T1000 (cell line): ENCODE measurements at places on chromosomes 6 and 20.
A peak's percentile ranks its signal among the peaks of the same experiment; 100 is the strongest.

DNA sequence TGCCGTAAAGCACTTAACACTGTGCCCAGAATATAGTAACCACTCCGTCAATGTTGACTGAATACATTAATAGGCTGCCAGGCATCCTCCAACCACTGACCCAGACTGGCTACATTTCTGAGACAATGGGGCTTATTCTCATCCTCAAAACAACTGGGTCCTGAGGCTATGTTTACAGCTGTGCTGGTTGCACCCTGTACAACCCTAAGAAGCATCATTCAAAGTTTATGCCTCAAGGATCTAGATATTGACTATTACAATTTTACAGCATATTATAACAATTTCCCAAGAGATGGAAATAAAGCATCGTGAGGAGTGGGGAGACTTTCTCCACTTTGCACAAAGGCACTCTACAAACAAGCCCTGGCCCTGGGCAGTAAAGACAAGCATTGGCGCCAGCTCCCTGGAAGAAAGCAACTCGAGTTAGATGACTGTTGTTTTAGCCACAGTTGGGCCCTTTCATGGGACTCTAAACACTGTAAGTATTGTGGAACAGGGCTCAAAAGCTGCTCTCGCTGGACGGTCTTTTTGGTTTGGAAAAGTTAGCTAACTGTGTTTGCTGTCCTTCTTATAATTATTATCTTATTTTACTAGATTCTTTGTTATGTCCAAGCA lies 30.2 kb downstream of the MYLIP start:
- DNase-seq: no peak

DNA sequence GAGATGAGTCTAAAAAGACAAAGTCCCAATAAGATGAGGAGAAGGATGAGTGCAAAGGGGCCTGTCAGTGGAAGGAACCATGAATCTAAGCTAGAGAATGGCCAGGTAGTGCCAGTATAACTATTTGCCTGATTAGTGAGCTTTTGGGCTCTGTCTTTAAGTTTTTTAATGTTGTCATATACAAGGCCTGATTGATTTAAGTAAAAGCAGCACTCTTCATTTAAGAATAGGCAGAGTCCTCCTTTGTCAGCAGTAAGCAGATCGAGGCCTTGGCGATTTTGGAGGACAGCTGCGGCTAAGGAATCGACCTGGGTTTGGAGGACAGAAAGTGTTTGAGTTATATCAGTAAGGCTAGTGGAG lies 753.4 kb upstream of the ADGRB3 start:
- no peak for DNase-seq

DNA sequence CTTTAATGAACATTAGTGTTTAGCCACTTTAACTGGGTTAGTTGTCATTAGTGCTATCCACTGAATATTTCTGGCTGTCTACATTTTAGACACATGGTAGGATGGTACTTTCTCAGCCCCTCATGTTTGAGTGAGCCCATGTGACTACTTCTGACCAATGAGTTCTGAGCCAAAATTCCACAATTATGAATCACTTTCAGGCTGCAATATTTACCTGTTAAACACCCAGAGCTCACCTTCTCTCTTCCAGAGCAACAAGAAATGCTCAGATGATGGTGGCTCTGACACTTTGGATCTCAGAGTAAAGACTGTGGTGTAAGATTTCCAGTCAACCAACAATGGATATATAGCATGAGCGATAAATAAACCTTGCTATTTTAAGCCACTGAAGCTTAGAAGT lies 24.8 kb downstream of the SPACA1 start:
- DNase-seq: no peak

DNA sequence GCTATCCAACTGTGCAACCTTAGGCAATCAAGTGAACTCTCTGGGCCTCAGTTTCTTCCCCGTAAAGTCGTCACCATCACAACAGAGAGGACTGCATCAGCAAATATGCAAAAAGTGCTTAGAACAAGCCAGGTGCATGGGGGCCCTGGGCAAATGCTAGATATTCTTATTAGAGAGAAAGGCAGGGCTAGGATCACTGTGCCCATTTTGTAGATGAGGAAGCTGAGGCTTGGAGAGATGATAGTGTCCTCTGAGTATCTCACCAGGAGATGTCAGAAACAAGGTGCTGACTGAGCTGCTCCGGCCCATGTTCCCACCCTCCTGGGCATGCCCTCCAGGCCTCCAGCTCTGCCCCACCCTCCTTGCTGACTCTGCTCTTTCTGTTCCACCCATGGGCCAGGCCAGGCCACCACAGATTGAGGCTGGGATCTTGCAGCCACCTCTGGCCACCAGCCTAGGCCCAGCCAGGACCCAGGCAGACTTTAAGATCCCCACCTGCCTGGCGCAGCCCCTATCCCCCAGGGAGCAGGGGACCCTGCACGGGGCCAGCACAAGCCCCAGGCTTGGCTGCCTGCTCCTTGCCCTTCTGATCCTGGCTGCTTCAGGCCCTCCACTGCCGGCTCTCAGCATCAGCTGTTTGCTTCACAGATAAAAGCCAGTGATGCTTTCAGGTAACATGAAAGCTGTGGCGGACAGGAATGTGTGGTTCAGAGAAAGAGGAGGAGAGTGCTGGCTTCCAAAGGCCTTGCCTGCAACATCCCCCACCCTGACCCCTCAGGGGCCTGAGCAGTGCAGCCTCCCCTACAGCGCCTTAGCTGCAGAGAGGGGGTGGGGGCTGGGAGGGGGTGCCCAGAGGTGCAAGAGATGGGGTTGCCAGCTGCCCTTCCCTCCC lies 47.6 kb downstream of the GRM4 start:
- DNase-seq: no peak

- DNase-seq: no peak
These were observed 2.9 kb downstream of the FNDC1 start for GRCh38 chr6:159172091-159172491.

DNA sequence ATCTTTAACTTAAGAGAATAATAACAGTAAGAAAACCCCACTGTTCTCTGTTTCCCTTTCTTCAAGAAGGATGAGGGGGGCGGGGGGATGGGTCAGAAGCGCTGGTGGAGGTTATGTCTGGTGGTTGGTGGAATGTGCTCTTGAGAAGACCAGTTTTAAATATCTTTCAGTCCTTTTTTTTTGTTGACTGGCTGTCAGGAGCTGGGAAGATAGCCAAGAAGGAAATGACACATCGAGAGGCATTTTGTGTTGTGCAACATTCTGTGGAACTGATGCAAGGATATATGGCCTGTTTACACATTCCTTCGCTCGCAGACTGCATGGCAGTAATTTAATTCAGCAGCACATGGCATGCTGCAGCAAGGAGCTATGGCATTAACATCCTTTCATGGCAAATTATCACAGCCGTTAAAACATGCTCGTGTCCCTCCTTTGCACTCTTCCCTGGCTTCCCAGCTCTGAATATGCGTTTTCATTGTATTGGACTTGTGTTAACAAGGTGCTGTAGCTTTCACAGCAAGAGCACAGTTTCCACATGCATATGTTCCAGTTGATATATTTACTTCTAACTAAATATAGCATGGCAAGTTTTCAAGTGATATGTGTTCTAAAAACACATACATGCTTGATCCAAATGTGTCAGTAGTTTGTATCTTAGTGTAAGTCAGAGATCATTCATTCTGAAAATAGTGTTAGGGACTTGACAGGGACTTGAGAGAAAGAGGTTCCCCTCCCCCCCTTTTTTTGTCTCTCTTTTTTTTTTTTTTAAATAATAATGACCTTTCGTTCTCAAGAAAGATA lies 68.2 kb upstream of the SUPT3H start:
- DNase-seq: peak; percentile 80

DNA sequence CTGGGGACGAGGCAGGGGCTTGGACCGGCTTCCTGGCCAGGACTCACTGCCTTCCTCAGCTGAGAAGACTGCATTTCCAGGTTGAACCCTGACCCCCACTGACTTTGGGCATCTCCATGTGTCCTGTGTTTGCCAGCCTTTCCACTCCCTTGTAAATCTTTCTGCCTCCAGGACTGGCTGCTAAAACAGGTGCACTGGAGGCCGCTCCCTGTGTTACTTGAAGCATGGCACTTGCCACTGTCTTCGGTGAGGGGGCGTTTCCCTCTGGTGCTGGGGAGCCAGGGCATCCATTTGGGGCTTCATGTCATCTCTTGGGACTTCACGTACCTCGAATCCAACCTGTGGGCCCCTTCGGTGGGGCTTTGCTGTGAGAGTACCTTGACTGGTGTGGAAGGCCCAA lies 6.7 kb upstream of the RBM38 start:
- no peak for DNase-seq

- peak; percentile 51 for DNase-seq
These were observed 13.3 kb upstream of the ENPP5 start for GRCh38 chr6:46184114-46184513.

GRCh38 chr6:157157258-157157657 lies 166.1 kb downstream of the TMEM242 start:
- no peak for DNase-seq

- DNase-seq: no peak
These were observed 226.2 kb downstream of the ERMARD start for GRCh38 chr6:169977434-169978265.

DNA sequence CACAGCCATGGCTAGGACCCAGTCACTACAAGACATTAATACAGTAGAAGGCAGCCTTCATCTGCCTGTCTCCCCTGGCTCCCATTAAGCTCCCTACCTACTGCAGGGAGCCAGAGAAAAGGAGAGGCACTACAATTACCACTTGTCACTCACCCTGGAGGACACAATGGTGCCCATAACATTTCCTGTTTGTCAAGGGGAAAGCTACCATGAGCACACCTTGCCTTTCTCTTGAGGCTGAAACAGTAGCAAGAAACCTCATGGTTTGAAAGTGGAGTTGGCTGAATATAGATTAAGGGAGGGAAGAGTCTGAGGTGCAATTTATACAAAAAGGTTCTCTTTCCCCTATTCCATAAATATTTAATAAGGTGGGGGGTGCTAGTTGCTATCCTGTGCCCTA lies 27.9 kb downstream of the STK38 start:
- no peak for DNase-seq

GRCh38 chr6:118940770-118941169 lies 5.8 kb upstream of the MCM9 start:
- DNase-seq: no peak

GRCh38 chr6:14464055-14464454 lies 346.5 kb downstream of the CD83 start:
- DNase-seq: no peak

DNA sequence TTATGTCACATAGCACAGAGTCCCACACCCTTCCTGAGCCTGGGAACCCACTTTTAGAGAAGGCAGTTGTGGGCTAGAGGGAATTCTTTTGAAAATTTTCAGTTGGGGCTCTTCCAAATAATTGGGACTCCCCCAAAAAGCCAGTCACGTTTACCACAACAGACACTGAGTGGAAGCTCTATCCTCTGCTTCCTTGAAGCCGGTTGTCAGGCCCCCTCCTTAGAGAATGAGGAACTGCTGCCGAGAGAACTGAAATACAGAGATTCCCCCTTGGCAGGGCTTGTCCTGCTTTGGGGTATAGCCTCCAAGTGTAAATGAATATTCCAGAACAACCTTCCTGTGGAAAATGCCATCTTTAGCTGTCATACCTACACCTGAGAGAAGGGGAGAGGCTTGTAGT lies 2.7 kb upstream of the JAG1 start:
- DNase-seq: no peak
